ENCODE measurements at places on chromosomes 6 and 20. TPM values are rescaled to one million over a fixed set of nuclear protein-coding genes. Genes with fewer than 3 reads are reported as not detected.

Gene TTLL9
- total RNA-seq = not detected

Gene WFDC11
- not detected for total RNA-seq

Gene MLN
- total RNA-seq = not detected

Gene NKX2-2
- not detected for total RNA-seq

Gene CCN2
- total RNA-seq = 773 TPM

DNA sequence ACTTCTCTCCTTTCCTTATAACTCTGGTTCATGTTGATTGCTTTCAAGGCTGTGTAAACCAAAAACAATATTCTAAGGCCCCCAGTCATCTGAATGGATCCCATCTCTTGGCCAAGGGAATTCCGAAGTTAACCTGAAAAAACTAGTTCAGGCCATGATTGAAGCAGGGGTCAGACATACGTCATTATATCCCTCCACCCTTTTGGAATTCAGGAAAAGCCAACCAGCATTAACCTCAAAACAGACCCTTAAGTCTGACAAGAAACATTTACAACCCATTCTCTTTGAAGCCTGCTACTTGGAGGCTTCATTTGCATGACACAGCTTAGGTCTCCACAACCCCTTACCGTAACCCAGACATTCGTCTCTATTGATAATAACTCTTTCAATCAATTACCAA, 39.7 kb downstream of the SLC26A8 start:
- no peak for DNase-seq

DNA sequence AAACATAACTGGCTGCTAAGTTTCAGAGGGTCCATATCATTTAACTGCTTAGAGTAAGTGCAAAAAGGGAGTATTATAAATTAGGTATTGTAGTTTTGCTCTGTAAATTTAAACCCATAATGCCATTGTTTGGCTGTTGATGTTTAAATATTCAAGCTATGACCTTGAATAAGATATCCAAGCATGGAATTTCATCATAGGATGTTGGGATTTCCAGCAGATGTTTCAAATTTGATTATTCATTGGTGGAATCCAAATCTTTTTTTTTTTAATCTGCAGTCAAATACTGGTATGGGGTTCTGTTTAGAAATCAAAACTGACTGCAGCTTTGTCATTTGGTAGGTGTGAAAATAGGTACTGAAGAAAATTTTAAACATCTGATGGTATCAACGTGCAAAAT, 161.0 kb downstream of the KHDC1L start:
- no peak for DNase-seq

- DNase-seq = no peak
These were observed 8.7 kb downstream of the GPLD1 start for GRCh38 chr6:24480705-24481104.

DNA sequence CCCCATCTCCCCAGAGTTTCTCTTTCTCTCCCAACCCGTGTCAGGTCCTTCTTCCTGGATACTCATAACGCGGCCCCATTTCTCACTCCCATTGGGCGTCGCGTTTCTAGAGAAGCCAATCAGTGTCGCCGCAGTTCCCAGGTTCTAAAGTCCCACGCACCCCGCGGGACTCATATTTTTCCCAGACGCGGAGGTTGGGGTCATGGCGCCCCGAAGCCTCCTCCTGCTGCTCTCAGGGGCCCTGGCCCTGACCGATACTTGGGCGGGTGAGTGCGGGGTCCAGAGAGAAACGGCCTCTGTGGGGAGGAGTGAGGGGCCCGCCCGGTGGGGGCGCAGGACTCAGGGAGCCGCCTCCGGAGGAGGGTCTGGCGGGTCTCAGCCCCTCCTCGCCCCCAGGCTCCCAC, at the start of gene HLA-F:
HLA-F (plus strand) TSS at position 173 of the 404 bp plus-strand sequence; CDS start at position 203, 30 bp downstream.
- DNase-seq = peak; percentile 86

- no peak for DNase-seq
These were observed 31.8 kb upstream of the CCDC167 start for GRCh38 chr6:37531437-37532036.

GRCh38 chr6:127191716-127192115, 73.2 kb downstream of the RSPO3 start:
- DNase-seq = peak; percentile 22

GRCh38 chr6:114151064-114151690, 180.2 kb upstream of the HDAC2 start:
- DNase-seq = no peak

DNA sequence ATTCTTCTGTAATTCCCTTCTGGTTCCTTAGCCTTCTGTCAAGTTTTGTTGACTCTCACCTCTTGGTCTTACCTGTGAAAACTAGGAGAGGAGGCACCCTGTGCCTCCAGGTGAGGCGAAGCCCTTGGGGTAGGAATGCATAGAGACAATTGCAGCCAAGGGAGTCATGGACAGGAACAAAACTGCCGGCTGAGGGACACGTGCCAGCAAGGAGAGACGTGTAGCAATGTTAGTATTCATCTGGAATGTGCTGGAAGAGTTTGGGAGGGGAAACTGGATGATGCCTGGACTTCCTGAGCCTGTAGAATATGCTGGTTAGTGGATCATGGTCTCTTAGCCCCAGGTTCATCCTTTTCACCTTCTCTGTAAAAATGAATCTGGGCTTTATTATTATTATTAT, 3.9 kb upstream of the TIAM2 start:
- DNase-seq = no peak

DNA sequence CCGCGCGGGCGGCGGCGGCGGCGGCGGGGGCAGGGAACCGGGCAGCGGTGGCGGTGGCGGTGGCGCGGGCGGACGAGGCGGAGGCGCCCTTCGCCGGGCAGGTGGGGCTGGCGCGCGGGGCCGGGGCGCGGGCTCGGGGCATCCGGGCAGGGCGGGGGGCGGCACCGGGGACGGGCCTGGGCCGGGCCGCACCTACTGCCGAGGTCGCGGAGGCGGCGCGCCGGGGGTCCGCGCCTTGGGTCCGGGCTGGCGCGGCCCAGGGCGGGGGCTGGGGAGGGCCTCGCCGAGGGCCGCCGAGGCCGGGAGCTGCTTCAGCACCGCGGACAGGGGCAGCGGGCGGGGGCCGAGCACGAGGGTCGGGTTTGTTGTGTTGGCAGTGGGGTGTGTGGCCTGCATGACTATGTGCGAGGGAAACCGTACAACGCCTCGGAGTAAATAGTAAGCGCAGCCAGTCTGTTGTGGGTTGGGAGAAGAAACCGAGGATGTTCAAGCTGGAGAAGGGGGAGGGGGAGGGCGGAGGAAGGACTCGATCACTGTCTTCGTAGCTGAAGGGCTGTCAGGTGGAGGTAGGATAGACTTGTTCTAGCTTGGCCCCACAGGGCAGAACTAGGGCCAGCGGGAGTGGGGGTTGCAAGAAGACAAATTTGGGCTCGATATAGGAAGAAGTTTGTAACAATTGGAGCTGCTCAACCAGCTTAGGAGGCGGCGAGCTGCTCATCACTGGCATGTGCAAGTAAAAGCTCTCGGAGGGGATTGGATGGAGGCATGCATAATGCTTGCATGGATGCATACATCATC, 593 bp downstream of the MMP24 start:
- peak; percentile 64 for DNase-seq

GRCh38 chr6:136647363-136647852, 97.2 kb upstream of the MAP7 start:
- DNase-seq = peak; percentile 94
